ENCODE measurements at places on chromosomes 16 and 17.

- no peaks in the 10 kb centered on the region for H3K27me3 ChIP-seq
- H3K4me1 ChIP-seq = no peaks in the 10 kb centered on the region
- no peak overlapping the region for H3K4me3 ChIP-seq
- H3K27ac ChIP-seq = no peak overlapping the region
- H3K36me3 ChIP-seq = no peaks in the 10 kb centered on the region
Observed at GRCh38 chr16:77449208-77449607, 14.4 kb upstream of the ADAMTS18 start.

- no peaks in the 10 kb centered on the region for H3K27me3 ChIP-seq
- peaks cover 22% of the 10 kb centered on the region for H3K4me1 ChIP-seq
- no peak for DNase-seq
- no peak overlapping the region for H3K27ac ChIP-seq
- H3K4me3 ChIP-seq = no peak overlapping the region
- H3K36me3 ChIP-seq = no peaks in the 10 kb centered on the region
Observed at GRCh38 chr16:17475104-17475503, 4.3 kb upstream of the XYLT1 start.

- H3K36me3 ChIP-seq = peaks cover 15% of the 10 kb centered on the region
- H3K4me1 ChIP-seq = no peaks in the 10 kb centered on the region
- H3K27ac ChIP-seq = no peak overlapping the region
- no peak for DNase-seq
Observed at GRCh38 chr16:3656491-3657468, 2.3 kb downstream of the DNASE1 start.

DNA sequence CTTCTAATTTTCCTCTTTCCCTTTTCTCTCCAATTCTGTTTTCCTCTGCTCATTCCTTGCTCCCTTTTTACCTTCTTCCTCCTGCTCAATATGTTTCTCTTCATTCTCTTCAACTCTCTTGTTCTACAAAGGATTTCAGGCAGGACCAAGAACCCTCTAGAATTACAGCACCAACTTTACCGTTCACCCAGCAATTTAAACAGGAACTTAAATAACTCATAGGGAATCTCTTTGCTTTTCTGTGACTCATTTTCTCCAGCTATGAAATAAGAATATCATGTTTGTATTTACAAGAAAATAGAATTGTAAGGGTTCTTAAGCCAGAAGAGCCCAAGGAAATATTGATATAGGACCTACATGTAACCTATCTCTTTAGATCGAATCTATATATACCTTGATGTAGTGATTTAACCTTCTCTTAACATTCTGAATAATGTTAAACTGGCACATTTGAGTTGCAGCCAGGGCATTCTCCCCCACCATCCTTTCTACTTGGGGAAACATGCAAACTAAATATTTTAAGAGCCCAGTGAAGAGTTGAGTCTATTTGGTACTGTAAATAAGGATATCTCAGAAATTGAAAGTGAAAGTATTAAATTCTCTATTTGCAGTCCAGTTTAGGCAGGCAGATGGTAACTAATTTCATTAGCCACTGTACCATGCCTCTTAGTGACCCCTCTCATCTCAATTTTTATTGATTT, 137.0 kb downstream of the ANKFN1 start:
- no peak overlapping the region for H3K27ac ChIP-seq
- peaks cover 6% of the 10 kb centered on the region for H3K4me1 ChIP-seq
- H3K36me3 ChIP-seq = no peaks in the 10 kb centered on the region
- H3K27me3 ChIP-seq = no peaks in the 10 kb centered on the region
- no peak for DNase-seq
- H3K4me3 ChIP-seq = no peak overlapping the region

- H3K4me1 ChIP-seq = no peaks in the 10 kb centered on the region
- H3K27ac ChIP-seq = no peak overlapping the region
- no peaks in the 10 kb centered on the region for H3K36me3 ChIP-seq
- H3K4me3 ChIP-seq = no peak overlapping the region
Observed at GRCh38 chr17:65987988-65988387, 203.9 kb downstream of the CEP112 start.

GRCh38 chr17:59357929-59358328, 26.5 kb downstream of the YPEL2 start:
- no peaks in the 10 kb centered on the region for H3K27me3 ChIP-seq
- no peaks in the 10 kb centered on the region for H3K36me3 ChIP-seq
- no peak overlapping the region for H3K27ac ChIP-seq
- H3K4me3 ChIP-seq = no peak overlapping the region

DNA sequence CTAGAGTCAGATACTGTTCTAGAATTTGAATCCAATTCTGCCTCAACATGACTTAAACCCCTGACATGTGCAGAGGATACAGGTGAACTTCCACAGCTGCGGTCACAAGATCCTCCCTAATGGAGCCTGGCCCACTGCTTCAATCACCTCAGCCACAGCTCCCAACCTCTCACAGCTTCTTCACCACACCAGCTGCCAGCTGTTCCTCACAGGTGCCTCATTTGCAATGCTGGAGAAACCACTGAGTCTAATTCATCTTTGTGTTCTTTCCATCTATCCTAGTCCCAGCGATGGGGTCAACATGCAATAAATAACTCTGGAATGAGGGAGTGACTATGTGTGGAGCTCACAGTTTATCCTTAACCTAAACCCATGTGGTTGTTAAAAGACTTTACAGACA, 72.0 kb upstream of the MAF start:
- no peaks in the 10 kb centered on the region for H3K36me3 ChIP-seq
- no peak overlapping the region for H3K4me3 ChIP-seq
- no peak overlapping the region for H3K27ac ChIP-seq
- H3K4me1 ChIP-seq = no peaks in the 10 kb centered on the region
- no peak for DNase-seq

DNA sequence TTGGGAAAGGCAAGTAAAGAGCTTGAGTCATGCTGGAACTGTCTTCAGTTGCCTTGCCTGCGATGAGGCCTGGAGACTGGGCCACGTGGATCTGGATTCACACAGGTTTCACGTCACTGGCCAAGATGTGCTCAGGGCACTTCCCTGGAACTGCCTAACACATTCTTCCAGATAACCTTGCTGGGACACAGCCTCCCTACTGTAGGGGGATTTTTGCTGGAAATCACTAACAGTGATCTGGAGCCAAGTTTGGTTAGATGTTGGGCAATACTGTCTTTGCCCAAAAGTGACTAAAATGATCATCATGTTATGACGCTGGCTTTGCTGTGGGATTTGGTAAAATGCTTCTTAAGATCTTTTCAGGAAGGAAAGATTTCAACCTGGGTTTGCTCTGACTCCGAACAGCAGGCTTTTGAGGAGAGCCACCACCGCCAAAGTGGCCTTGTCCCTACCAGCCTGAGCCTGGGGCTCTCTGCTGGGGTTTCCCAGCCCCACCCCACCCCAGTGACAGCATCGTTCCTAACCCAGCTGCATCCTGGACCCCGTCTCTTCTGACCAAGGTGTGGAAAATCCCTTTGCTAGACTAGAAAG, 14.7 kb downstream of the C1QTNF1 start:
- no peak for DNase-seq
- no peak overlapping the region for H3K4me3 ChIP-seq
- H3K27me3 ChIP-seq = no peaks in the 10 kb centered on the region
- peak overlapping the region; percentile 15 for H3K27ac ChIP-seq
- H3K4me1 ChIP-seq = peaks cover 54% of the 10 kb centered on the region

- peaks cover 21% of the 10 kb centered on the region for H3K4me1 ChIP-seq
- H3K27me3 ChIP-seq = no peaks in the 10 kb centered on the region
- no peak for DNase-seq
- no peak overlapping the region for H3K27ac ChIP-seq
Observed at GRCh38 chr17:3029213-3029913, 34.0 kb downstream of the OR1D5 start.

DNA sequence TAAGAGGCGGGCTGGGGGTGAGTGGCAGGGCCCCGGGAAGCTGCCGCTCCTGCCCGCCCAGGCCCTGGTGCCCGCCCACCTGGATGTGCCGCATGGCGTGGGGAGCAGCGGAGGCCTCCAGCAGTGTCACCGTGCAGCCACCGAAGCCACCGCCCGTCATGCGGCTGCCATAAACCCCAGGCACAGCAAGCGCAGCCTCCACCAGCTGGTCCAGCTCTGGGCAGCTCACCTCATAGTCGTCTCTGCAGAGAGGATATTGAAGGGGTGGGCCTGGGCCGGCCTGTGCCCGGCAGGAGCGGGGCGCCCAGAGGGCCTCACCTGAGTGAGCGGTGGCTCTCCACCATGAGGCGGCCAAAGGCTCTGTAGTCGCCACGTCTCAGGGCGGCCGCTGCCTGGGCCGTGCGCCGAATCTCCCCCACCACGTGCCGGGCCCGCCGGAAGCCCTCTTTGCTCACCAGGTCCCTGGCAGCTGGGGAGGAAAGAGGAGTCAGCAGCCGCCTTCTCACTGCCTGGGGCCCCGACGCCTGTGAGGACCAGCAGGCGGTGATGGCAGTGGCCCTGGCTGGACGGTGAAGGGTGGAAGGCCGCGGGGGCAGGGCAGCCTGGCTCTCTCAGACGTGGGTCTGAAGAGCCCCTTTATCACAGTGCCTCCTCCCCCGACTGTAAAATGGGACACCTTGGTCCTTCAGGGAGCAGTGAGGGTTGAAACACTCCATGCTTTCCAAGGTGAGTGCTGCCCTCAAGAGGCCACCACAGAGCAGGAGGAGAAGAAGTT, 6.7 kb downstream of the GALK1 start:
- no peak overlapping the region for H3K4me3 ChIP-seq
- no peak overlapping the region for H3K27ac ChIP-seq
- H3K36me3 ChIP-seq = peaks cover 12% of the 10 kb centered on the region
- H3K4me1 ChIP-seq = peaks cover 14% of the 10 kb centered on the region
- H3K27me3 ChIP-seq = no peaks in the 10 kb centered on the region

GRCh38 chr16:70407811-70408274, 31.1 kb downstream of the ST3GAL2 start:
- no peaks in the 10 kb centered on the region for H3K36me3 ChIP-seq
- H3K4me3 ChIP-seq = no peak overlapping the region
- peaks cover 3% of the 10 kb centered on the region for H3K4me1 ChIP-seq
- no peak for DNase-seq

DNA sequence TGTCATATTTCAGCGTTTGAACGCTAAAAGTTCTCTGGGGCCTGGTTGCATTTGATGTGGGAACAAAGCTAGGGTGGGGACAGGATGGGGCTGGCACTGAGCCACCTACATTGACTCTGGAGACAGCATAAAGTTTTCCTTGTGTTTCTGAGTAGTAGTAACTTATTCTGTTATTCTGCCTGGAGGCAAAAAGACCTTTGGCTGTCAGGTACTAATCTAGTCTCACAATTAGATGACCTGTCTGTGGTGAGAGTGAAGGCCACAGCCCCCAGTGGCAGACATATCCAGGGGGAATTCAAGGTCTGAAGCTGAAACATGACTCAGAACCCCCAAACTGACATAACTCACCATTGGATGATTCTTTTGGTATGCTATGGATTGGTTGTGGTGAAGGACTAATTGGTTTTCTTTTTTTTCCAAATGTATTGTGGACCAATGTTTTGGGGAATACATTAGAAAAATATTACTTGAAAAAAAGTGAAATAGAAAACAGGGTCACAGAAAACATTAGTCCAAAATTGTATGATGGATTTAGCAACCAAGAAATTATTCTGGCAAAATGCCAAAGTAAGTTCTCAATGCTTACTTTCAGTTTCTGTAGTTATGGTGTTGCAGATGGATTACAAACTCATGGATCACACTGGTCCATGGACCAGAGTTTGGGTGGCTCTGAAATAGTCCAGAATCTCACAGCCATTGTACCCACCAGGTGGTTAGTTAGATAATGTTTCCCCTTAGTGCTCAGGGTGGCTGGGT, 10.5 kb upstream of the SALL1 start:
- no peak for DNase-seq
- peaks cover 2% of the 10 kb centered on the region for H3K27me3 ChIP-seq
- H3K27ac ChIP-seq = no peak overlapping the region
- no peaks in the 10 kb centered on the region for H3K4me1 ChIP-seq

- DNase-seq = no peak
- no peaks in the 10 kb centered on the region for H3K36me3 ChIP-seq
- no peak overlapping the region for H3K4me3 ChIP-seq
- no peak overlapping the region for H3K27ac ChIP-seq
- H3K27me3 ChIP-seq = no peaks in the 10 kb centered on the region
Observed at GRCh38 chr16:15958703-15959348, 9.4 kb downstream of the ABCC1 start.

GRCh38 chr17:64065161-64065560, 44.7 kb upstream of the ICAM2 start:
- peak overlapping the region; percentile 90 for H3K27ac ChIP-seq
- no peak overlapping the region for H3K4me3 ChIP-seq
- H3K36me3 ChIP-seq = peaks cover 87% of the 10 kb centered on the region
- DNase-seq = no peak
- peaks cover 11% of the 10 kb centered on the region for H3K4me1 ChIP-seq

DNA sequence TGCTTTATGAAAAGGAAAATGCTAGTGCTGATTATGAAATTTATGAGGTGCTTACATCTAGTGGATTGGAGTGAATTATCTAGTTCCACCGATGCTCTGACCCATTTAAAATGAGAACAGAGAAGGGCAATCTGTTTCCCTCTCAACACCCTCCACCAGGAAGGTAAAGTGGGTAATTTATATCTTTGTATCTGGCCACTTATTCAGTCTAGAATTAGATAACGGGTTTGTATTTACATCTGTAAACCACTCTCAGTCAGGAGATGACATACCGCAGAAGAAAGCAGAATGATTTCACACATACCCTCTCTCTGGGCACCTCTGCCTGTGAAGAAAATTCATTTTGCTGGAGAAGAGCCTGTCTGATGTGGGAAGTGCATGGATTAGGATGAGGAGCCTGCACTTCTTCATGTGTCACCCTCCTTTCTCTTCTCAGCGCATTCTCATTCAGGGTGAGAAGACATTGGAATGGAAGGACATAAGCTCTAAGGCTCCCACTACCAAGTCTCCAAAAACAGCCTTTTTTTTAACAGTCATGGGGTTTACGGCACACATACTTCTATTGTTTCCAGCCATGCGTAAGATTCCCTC, 646.7 kb upstream of the SALL1 start:
- H3K36me3 ChIP-seq = no peaks in the 10 kb centered on the region
- no peaks in the 10 kb centered on the region for H3K27me3 ChIP-seq
- no peak overlapping the region for H3K4me3 ChIP-seq
- no peaks in the 10 kb centered on the region for H3K4me1 ChIP-seq
- DNase-seq = no peak

GRCh38 chr17:55726440-55726839, 3.8 kb upstream of the TMEM100 start:
- H3K27me3 ChIP-seq = no peaks in the 10 kb centered on the region
- H3K4me3 ChIP-seq = no peak overlapping the region
- H3K27ac ChIP-seq = peak overlapping the region; percentile 67
- no peak for DNase-seq

Measured in esophagus squamous epithelium (tissue), 5 donors.